ENCODE measurements at places on chromosomes 1 and 21.

DNA sequence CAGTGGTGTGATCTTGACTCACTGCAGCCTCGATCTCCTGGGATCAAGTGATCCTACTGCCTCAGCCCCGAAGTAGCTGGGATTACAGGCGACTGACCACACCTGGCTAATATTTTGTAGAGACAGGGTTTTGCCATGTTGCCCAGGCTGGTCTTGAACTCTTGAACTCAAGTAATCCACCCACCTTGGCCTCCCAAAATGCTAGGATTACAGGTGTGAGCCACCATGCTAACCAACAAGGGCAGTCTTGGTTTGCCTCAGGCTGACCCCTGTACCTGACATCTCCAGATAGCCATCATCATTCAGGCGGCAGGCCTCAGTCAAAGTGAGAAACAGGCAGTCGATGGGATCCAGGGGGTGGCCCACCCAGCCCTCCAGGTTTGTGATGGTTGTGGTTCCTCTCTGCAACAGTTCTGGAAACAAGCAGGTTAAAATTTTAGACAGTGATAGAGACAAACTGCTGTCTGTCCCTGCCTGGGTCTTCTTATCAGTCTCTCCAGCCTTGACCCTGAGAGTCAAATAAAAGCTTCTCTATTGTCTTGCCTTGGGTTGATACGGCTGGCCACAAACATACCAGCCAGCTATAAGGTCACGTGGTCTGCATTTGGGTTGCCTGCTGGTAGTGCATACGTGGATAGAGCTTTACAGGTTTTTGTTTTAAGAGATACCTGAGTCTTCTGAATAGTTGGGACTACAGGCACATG lies 26.8 kb downstream of the UROD start:
- DNase-seq: no peak

GRCh38 chr1:236143104-236143948 lies 987 bp downstream of the GPR137B start:
- DNase-seq: peak; percentile 36

GRCh38 chr1:196461521-196461920 lies 146.7 kb downstream of the KCNT2 start:
- no peak for DNase-seq

DNA sequence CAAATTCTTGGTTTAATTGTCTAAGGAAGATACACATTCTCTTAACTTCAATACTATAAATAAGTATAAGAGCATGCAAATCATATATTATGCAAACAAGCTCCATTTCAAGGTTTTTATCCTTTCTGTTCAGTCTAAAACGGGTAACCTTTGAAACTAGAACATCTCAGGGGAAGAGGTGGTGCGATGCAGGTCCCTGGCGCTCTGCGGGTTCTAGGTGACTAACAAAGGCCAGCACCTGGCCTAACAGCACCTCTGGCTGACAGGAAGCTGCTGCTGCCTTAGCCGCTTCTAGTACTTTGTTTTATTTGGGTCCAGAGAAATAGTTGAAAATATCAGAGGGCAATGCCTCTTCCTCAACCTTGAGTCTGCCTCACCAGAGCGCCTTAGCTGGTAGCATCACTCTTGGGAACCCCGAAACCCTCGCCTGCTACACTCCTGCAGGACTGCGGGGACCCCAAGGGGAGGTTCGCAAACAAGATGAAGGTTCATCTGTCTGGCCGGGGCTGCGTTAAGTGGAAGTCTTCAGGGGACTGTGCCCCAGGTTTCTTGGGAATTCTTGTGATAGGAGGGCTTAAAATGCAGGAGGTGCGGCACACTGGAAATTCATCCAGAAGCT lies 45.5 kb downstream of the PRDM15 start:
- no peak for DNase-seq

DNA sequence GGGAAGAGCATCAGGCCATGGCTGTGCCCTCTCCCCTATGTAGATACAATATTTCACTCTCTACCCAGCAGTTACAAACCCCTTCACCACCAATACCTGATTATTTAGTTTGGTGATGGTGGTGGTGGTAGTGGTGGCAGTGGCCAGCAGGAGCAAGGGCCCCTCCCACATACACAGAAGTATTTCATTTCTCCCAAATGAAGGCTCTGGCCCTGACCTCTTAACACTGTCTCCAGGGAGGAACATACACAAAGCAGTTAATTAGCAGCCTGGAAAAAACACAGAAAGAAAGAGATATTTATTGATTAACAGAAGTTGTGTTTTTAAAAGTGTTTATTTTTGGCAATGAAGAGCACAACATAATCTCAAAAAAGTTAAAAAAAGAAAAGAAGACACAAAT lies 212.7 kb upstream of the SAMSN1 start:
- DNase-seq: no peak

GRCh38 chr1:198116069-198116468 lies 40.7 kb upstream of the NEK7 start:
- DNase-seq: no peak

DNA sequence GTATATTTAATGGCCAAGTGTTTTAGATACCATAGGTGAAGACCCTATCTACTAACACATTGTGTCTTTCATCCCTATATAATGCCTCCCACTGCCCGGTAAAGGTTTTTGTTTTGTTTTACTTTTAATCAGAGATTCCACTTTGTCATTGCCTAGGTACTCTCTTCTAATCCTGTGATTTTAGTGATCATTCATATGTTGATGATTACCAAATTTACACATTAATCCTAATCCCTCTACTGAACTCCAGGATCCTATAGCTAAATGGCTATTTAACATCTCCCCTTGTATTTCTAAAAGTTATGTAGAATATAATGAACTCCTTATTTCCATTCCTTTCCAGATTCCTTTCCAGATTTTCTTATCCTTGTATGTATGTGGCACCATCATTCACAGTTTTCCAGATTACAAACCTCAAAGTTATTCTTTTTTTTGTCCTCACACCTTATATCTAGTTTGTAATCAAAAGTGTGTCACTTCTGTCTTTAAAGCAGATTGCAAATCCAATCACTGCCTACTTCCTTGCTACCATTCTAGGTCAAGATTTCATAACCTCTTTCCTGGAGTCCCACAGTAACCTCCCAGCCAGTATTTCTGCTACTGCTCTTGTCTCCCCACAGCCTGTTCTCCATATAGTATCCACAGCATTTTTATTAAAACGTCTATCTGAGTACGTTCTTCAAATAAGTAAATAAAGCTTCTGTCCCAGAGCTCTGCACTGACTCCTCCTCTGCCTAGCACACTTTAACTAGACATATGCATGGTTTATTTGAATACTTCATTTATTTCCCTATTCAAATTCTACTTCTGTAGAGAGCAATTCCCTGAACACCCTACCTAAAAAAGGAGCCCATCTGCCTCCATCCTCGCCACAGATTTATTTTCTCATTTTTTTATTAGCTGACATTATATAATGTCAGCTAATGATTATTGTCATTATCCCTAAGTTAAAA lies 157.8 kb downstream of the KCNT2 start:
- no peak for DNase-seq

DNA sequence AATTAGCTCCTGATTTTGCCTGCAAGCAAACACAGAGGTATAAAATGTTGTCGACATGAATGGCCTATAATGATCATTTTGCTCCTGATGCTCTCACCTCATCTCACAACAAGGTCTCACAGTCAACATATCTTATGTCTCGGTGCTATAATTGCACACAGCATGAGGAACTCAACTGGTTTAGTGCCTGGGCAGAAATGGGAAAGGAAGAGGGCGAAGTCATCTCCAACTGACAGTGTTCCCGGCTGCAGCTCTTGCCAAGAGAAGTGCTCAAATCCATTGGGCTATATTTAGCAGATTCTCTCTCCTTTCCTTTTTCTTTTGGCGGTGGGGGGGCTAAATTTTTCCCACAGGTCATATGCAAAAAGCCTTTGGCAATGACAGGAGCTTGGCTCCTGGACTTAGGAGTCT lies 53.0 kb downstream of the SLC45A1 start:
- no peak for DNase-seq

- peak; percentile 73 for DNase-seq
Measured at GRCh38 chr1:2194319-2194897, at the start of gene FAAP20. Gene FAAP20 (minus strand): TSS chr1:2194772. CDS start chr1:2194749, 23 bp downstream.

DNA sequence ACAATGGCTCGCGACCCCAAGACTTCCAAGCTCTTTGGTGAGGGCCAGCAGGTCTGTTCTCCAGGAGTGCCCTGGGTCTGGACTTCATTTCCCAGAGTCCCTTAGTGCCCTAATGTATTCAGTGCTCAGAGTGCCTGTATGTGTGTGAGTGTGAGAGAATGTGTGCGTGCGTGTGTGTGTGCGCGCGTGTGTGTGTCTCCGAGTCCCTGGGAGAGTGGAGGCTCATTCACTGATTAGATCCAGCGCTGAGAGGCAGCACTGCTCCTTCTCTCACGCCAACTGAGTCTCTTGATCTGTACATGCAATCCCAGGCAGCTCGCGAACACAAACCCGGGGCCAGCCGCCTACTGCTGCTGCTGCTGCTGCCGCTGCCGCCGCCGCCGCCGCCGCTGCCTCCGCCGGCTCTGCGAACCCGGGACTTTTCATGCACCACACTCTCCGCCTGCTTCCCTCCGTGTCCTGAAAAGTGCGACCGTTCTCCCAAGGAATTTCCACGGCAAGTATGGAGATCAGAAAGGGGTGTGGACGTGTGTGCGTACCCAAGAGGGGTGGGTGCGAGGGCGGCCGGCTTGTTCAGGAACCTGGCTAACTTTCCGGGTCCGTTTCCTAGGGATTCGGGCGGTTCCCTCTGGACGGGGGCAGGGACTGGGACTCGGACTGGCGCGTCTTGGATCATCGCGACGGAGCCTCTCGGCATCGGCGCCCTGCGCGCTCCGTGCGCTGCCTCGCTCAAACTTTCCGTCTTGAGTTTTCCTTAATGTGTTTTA lies at the start of gene RNF220:
Gene RNF220 (plus strand): TSS at position 225 of the 767 bp plus-strand sequence.
- DNase-seq: peak; percentile 44

DNA sequence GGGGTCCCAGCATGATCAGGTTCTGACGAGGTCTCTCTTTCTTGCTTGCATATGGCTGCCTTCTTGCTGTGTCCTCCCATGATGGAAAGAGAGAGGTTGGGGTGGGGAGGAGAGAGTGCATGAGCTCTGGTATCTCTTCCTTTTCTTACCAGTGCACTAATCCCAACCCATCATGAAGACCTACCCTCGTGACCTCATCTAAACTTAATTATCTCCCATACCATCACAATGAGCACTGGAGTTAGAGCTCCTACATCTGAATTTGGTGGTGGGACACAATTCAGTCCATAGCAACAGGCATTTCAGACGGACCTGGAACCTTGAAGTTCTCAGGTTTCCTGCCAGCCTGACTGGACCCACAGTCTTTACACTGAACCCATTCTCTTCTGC lies 125.2 kb upstream of the ZNF648 start:
- no peak for DNase-seq

GRCh38 chr1:226569879-226570547 lies 21.4 kb downstream of the STUM start:
- DNase-seq: peak; percentile 25

GRCh38 chr1:44048532-44049215 lies 17.4 kb upstream of the SLC6A9 start:
- no peak for DNase-seq

DNA sequence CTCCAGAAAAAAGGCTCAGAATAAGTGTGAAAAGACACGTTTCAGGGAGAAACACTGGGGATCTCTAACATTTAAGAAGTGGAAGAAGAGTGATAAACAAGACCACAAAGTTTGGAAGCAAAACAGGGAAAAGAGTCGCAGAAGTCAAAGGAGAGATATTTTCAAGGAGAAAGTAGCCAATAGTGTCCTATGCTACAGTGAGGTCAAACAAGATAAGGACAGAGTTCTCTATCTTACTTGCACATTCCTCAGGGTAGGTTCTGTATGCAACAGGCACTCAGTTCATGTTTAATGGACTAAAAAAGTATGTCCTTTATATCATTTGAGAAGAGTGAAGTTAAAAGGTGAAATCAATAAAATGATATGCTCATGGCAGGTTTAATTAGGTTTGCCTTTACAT lies 13.8 kb upstream of the EDEM3 start:
- DNase-seq: no peak

DNA sequence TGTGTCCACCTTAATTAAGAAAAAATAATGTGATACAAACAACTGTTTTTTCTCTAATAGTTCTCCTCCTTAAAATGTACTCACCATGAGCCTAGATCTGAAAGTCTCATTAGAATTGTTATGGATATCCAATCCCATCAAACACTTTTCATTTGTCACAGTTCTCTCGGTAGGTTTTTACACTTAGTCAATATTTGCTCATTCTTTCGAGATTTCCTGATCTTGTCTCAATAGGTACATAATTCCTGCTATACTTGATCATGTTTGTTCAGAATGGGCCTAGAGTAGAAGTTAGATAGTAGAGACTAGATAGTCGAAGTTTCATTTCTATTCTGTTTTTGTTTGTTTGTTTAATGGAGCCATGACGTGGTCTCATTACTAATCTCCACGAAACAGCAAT lies 2005.7 kb downstream of the NCAM2 start:
- no peak for DNase-seq

- DNase-seq: no peak
Measured at GRCh38 chr1:153542956-153543711, 2.4 kb upstream of the S100A5 start.

GRCh38 chr1:101022294-101022693 lies 3.3 kb downstream of the DPH5 start:
- no peak for DNase-seq

DNA sequence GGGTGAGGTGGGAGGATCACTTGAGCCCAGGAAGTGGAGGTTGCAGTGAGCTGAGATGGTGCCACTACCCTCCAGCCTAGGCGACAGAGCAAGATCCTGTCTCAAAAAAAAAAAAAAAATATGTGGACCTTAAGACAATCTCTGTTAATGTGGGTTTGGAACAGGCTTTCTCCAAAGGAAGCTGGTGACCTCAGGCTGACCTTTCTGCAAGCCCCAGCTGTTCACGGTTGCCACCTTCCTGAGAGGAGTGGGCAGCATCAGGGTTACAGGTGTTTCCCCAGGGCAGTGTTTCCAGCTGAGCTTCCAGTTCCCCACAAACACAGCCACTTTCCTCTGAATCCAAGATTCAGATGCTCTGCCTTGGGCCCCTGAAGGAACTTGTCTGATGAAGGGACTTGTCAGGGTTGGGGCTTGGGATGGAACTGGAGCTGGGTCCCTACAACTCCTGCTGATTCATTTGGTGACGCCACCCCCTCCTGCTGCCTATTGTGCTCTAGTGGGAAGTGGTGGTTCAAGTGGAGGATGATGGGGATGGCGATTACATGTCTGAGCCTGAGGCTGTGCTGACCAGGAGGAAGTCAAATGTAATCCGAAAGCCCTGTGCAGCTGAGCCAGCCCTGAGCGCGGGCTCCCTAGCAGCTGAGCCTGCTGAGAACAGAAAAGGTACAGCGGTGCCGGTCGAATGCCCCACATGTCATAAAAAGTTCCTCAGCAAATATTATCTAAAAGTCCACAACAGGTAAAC lies 1.9 kb downstream of the ZBTB48 start:
- DNase-seq: no peak

- no peak for DNase-seq
Measured at GRCh38 chr1:177185209-177185608, 14.5 kb downstream of the BRINP2 start.

GRCh38 chr1:184299796-184300195 lies 87.0 kb upstream of the C1orf21 start:
- no peak for DNase-seq

GRCh38 chr1:40306296-40306695 lies 10.8 kb downstream of the COL9A2 start:
- DNase-seq: no peak

GRCh38 chr21:42258150-42258884 lies 39.4 kb downstream of the ABCG1 start:
- DNase-seq: peak; percentile 85

- no peak for DNase-seq
Measured at GRCh38 chr1:79790950-79791349, 784.4 kb upstream of the ADGRL4 start.

Data from stimulated activated CD4-positive, alpha-beta T cell treated with anti-CD3 and anti-CD28 coated beads, Interleukin-2, amount 100 ng/mL, for 24 hours (primary cell).